Stimulated activated CD8-positive, alpha-beta memory T cell treated with anti-CD3 and anti-CD28 coated beads, Interleukin-2, amount 100 ng/mL, for 48 hours (primary cell): ENCODE measurements at places on chromosomes 12 and 14.

DNA sequence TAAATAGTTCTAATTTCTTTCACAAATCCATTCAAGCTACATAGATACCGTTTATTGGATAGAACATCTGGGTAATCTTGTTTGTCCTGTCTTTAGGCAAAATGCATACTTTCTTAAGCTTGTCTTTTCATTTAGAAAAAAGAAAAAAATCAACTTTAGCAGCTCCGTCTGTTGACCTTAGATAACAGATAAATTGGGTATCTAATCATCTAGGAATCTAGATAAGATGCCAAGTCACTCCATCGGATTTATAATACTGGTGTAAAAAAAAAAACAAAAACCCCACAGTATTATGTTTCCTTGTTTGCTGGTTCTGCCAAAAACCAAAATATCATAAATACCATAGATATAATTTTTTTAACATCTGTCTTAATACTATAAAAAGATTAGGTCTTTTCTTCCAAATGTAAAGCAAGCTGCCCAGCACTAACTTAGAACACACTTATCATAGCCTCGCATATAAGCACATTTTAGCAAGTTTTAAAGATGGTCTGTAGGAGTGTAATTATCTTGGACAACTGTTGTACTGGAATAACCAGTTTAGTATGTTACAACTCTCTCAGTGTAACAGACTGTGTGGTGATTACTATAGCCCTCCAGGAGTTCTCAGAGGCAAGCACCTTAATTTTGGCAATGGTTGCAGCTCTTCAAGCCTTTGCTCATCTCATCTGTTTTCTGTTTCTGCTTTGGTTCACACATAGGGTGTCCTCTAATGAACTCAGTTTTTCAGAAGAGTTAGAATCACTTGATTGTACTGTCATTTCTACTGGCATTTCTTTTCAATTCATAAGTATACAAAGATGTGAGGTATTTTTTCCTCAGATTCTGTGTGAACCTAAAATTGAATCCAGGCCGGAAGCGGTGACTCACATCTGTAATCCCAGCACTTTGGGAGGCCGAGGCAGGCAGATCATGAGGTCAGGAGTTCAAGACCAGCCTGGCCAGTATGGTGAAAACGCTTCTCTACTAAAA lies 83.1 kb downstream of the ANO6 start:
- DNase-seq = no peak

- DNase-seq = no peak
Observed at GRCh38 chr14:44846232-44846824, 115.4 kb downstream of the KLHL28 start.

DNA sequence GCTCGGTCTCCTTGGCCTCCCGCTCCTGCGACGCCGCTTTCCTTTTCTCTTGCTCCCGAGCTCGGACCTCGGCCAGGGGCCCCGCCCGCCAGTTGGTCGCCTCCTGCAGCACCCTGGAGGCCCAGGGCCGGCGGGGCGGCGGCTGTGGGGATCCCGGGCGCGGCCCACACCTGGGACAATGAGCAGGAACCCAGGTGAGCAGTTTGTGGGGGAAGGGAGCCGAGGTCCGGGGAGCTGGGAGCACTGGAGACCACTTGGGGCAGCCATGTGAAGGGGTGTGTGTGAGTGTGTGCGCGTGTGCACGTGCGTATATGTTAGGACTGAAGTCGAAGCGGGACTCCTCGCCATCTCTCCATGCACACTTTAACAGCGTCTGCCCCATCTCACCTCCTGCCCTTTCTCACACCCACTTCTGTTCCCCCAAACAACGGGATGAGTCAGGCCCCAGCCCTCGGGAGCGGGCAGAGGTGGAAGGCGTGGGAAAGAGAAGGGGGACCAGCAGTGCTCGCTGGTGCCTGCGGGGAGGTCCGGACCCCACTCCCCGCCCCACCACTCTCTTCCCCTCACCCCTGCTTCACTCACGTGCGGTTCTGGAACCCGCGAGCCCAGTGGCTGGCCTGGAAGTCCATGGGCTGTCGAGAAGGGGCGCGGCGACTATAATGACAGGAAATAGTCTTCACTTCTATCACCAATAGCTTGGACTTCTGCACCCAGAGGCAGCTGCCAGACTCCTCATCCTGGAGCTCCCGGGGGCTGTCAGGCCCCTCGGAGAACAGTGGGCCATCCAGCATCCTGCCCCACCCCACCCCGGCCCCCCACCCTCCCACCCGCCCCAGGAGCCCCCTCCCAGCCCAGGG lies 450 bp downstream of the DDN start:
- no peak for DNase-seq

- no peak for DNase-seq
Observed at GRCh38 chr12:127745469-127746212, 521.3 kb upstream of the TMEM132C start.

DNA sequence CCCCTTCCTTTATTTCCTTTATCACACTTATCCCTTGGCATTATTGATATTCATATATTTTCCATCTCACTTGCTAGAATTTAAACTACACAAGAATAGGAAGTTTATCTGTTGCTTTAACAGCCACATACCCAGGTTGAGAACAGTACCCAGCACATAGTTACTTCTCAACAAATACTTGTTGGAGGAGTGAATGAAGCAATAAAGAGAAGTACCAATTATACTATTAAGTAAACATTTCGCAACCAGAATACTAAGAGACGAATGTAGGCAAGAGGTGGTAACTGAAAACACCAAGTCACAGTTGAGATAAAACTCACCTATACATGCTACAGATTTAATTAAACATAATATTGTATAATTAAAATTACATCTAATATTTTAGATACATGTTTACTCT lies 110.9 kb downstream of the FSCB start:
- no peak for DNase-seq

- no peak for DNase-seq
Observed at GRCh38 chr12:19387161-19387560, 52.1 kb upstream of the AEBP2 start.

DNA sequence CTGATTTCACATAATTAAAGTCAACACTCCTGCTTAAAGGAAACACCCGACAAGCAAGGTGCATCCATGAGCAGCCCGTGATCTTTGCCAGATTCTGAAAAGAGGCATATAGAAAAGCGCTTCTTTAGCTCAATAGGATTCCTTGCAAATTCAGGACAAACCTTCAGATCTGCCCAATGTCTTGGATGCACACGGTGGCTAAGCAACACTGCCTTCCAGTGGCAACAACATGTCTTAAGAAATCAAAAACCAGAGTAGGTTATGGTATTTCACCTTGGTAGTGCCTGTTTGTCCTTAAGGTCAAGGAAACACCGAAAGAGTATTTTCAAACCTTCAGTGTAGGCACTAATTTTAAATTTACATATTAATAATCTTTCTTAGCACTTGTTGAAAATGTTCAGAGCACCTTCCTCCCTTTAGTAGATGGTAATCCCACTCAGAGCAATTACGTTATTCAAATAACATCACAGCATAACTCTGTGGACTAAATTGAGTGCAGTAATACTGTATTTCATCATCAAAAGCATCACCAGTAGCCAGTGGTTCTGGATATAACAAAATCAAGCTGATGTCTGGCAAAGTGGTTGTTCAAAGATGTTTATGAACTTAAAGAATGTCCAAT lies 58.0 kb upstream of the CDKN3 start:
- no peak for DNase-seq

DNA sequence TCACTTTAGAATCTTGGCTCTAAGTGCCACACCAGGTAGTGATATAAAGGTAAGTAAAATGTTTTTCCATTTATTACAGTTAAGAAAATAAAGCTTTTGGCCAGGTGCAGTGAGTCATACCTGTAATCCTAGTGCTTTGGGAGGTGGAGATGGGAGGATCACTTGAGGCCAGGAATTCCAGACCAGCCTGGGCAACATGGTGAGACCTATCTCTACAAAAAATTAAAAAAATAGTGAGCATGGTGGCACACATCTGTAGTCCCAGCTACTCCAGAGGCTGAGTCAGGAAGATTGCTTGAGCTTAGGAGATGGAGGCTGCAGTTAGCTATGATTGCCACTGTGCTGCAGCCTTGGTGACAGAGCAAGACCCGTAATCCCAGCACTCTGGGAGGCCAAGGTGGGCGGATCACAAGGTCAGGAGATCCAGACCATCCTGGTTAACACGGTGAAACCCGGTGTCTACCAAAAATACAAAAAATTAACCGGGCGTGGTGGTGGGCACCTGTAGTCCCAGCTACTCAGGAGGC lies 5.0 kb downstream of the FANCM start:
- DNase-seq = no peak

DNA sequence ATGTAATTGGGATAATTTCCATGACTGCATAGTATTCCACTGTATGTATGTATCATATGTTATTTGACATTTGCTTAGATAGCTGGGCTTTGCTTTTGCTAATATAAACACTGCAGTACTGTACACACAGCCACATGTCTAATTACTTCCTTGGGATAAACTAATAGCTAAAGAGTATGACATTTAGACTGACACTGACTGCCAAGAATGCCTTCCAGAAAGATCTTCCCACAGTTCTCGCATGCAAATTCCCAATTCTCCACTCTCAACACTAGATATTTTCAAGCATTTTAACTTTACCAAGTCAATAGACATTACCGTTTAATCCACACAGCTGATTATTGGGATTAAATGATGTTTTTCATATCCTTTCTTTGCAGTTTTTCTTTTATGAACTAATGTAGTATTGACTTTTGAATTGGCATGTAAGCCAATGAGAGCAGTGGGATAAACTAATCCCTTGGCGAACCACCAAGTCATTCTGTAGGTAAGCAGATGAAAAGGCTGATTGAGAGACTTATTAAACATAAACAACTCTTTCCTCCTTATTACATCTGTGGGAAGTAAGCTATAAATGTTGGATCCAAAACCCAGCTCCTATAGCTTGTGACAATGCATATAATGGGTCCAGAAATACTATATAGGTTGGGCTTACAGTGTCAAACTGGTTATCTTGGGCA lies 55.5 kb downstream of the STON2 start:
- DNase-seq = no peak

DNA sequence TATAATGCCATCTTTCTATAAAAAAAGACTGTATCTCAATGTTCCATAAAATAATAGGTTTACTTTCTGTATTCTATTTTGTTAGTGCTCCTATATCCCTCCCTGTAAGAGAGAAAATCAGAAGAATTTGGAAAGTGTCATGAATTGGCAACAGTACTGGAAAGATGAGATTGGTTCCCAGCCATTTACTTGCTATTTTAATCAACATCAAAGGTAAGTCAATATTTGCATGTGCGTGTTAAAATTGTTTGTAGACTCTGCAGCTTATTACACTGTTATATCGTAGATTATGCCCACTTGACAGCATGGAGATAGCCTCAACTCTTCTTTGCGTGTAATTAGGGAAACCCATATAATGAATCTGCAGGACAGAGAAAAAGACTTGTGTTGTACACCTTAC lies 34.0 kb downstream of the KCNMB4 start:
- DNase-seq = no peak

DNA sequence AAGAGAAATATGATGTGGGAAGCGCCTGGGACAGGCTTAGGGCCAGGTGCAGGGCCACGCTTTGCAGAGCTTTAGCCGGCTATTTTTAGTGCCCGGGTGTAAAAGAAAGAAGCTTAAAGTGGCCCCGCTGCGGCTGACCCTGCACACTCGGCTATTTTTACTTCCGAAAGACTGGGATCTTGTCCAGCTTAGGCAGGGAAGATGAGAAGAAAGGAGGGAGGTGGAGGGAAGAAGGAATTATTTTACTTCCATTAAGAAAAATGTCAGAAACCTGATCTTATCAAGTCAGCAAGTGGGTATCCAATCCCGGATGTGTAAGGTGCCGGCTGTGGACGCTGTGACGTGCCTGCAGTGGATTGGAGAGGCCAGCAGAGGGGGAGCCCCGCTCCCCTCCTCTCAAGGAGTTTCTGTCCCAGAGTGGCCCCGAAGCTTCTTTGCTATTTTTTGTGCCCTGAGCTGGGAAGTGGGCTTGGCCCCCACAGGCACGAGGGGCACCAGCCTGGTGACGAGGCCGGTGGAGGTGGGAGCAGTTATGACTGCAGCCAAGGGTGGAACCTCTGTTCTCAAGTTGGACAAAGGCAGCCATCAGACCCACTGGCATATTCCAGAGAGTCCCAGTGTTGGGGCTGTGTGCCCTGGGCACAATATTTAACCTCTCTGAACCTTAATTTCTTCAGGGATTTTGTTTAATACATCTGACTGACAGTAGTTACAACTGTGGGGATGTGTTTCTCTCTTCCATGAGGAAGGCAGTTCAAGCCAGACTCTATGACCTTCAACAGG lies 97.7 kb downstream of the ESRRB start:
- no peak for DNase-seq

GRCh38 chr12:127241072-127241817 lies 1025.7 kb upstream of the TMEM132C start:
- no peak for DNase-seq

GRCh38 chr14:98913967-98914650 lies 357.9 kb downstream of the BCL11B start:
- DNase-seq = no peak

GRCh38 chr14:88488081-88488480 lies 66.7 kb downstream of the PTPN21 start:
- DNase-seq = no peak

DNA sequence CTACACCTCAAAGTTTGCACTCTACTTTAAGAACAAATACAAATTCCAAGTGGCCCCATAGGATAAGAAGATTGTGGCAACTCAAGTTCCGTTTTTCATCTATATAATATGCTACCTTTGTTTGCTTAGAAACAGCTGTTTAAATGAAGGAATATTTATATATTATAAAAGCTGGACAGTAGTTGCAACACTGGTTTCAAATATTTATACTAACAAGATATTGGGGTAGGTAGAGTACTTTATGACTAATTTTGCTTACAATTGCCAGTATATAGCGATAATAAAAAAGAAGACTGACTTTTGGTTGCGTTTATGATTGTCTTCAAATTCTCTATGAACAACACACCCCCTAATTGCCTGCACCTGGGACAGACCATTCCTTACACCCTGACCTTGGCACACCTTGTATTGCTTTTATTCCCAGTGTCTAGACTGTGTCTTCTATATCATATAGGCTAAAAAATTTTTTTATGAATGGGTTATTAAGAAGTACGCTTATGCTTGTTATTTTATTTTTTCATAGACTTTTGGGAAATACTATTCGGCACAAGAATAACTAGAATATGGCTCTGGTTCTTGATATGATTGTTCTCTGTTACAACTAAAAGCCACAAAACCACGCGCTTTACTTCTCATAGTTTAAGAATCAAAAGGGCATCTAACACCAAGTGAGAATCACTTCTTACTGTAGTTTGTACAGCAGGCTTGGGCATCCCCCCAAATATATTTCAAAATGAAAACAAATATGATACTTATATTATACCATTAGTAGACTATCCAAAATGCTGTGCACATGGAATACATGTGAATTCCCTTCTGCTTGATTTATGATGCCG lies 455.4 kb upstream of the DCN start:
- no peak for DNase-seq

GRCh38 chr14:24372701-24373416 lies 4.9 kb downstream of the NFATC4 start:
- no peak for DNase-seq
